Left renal cortex interstitium (tissue), 4 donors: ENCODE measurements at places on chromosomes 5 and 9. TPM values are rescaled to one million over a fixed set of nuclear protein-coding genes. Genes with fewer than 3 reads are reported as not detected.

GRIN1 gene
- 0.20 TPM for polyA plus RNA-seq

GRCh38 chr9:7967851-7968250, 168.3 kb upstream of the DMAC1 start:
- DNase-seq, result no peak

- DNase-seq, result no peak
Observed at GRCh38 chr9:136910197-136910900, 24.0 kb downstream of the TRAF2 start.

LCP2 gene
- polyA plus RNA-seq, result 3.3 TPM

DNA sequence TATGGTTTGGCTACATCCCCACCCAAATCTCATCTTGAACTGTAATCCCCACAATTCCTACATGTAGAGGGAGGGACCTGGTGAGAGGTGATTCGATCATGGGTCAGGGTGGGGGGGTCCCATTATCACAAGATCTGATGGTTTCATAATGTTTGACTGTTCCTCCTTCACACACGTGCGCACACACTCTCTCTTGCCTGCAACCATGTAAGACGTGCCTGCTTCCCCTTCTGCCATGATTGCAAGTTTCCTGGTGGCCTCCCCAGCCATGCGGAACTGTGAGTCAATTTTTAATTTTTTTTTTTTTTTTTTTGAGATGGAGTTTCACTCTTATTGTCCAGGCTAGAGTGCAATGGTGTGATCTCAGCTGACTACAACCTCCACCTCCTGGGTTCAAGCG, 27.0 kb downstream of the FAM169A start:
- no peak for DNase-seq
